ENCODE measurements at places on chromosomes 12 and 14. TPM values are rescaled to one million over a fixed set of nuclear protein-coding genes. Genes with fewer than 3 reads are reported as not detected.

DNA sequence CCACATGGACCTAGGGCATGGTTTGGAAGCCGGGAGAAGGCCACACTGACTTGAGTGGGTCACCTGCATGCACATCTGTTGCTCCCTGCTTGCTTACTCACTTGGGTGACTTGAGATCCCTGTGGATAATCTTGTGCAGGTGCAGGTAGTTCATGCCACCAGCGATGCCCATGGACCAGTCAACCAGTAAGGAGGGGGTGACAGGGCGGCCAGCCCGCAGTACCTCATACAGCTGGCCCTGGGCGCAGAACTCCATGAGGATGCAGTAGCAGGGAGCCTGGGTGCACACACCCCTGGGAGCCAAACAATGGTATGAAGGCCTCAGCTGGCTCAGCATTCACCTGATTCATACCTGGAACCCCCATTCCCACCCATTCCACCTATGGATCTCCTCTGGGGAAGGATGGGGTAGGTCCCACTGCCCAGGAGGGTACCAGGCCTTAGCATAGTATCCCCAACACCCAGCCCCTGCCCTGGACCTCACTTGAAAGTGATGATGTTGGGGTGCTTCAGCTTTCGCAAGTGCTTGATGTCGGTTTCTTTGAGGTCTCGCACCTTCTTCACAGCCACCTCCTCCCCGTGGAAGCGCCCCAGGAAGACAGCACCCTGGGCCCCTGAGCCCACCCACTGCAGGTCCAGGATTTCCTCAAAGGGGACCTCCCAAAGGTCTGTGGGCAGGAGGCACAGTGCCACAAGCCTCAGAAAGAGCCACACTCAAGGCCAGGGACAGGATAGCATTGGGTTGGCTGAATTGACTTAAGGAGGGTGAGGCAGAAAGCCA, 13.1 kb downstream of the MAP3K12 start:
- DNase-seq: no peak

DNA sequence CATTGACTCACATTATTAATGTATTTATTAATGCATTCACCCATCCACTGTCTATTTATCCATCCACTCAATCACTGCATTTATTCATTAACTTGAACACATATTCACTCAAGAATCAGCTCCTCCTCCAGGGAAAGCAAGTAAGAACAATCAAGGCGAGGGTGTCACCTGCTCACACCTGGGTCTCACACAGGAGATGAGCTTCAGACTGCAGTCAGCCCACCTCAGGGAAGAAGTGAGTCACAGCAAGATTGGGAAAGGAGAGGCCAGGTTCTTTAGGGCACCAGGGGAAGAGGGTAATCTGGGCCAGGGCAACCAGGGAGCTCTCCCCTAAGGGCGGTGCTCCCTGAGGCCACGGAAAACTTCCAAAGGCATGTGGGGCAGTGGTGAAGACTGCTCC, 367.3 kb downstream of the BCL11B start:
- no peak for DNase-seq

DNA sequence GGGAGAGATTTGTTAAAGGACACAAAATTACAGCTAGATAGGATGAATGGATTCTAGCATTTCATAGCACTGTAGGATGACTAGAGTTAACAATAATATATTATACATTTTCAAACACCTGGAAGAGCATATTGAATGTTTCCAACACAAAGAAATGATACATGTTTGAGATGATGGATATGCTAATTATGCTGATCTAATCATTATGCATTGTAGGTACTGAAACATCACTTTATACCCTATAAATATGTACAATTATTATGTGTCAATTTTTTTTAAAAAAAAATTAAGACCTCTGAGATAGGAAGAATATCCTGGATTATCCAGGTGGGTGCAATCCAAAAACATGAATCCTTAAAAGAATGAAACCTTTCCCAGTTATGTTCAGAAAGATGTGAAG, 100.3 kb upstream of the CPNE8 start:
- DNase-seq: no peak

DNA sequence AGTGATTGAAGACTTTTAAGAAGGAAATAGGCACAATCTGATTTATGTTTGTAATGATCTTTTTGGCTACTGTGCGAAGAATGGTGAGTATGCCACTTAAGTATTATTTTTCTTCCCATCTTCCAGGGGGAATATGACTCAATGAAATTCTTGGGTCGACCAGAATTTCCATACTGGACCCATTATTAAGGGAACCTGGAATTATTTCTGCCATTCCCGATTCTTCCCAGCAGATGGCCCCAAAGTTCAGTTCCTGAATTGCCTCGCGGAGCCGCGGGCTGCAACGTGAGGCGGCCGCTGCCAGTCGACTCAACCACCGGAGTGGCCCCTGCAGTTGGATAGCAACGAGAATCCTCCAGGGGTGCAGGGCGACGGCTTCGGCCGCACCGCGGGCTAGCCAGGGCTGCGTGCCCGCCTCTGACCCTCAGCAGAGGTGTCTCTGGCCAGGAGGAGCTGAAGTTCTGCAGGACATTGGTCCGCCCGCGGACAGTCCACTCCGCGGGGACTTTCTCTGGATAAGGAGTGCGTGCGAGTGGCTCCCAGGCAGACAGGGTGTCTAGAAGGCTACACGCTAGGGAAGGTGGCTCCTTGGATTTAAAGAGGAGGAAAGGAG, 628 bp upstream of the TSHR start:
- peak; percentile 26 for DNase-seq

GRCh38 chr12:120783197-120783596, 57.6 kb downstream of the ACADS start:
- peak; percentile 12 for DNase-seq

- no peak for DNase-seq
Measured at GRCh38 chr14:69328317-69328716, 68.4 kb downstream of the GALNT16 start.

The PIWIL1 gene
- polyA plus RNA-seq: not detected

The RFC5 gene
- 13.3 TPM for polyA plus RNA-seq

The OR10G3 gene
- polyA plus RNA-seq: not detected

The AKAP3 gene
- polyA plus RNA-seq: 0.98 TPM

The HSPB8 gene
- 19.1 TPM for polyA plus RNA-seq

Measured in BJ (cell line).